ENCODE measurements at places on chromosomes 13 and 19.

DNA sequence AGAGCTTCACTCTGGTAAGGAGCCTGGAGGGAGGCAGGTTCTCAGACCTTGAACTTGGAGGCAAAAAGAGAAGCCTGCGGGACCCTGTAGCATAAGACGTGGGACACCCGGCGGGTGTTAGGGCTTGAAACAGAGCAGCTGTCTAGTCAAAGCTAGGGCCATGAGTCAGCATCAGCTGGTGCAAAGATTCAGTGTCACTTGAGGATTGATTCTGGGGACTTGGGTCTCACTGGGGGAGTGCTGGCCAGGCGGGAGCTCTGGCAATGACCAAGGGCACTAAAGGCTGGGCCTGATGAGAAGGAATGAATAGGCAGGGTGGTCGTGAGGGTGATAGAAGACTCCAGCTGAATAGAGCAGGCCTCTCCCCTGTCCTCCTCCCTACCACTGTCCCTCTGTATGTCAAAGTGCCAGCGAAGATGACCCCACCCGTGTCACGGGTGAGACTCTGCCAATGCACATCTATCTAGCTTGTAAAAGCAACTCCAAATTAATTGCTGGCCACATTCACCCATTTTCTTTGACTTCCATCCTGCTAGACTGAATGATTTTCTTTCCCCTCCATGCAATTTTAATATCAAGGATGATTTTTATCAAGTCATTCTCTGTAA lies 97.1 kb downstream of the MBNL2 start:
- DNase-seq = no peak

GRCh38 chr19:21851596-21852345 lies 15.8 kb upstream of the ZNF43 start:
- DNase-seq = no peak

- peak; percentile 16 for DNase-seq
Measured at GRCh38 chr19:38898788-38899446, 501 bp downstream of the SIRT2 start.

DNA sequence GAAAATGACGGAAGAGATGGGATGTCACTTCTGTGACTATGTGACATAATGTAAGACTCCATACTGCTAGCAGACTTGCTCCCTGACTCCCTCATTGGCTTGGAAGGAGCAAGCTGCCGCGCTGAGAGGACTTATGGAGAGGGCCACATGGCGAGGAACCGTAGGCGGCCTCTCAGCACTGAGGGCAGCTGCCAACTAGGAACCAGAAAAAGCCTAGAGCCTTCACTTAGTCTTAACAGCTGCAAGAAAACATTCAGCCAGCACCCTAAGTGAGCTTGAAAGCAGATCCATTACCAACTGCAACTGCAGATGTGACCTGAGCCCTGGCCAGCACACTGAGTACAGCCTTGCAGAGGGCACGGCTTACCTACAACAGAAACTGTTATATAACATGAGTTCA lies 33.9 kb downstream of the USP12 start:
- no peak for DNase-seq

- peak; percentile 86 for DNase-seq
Measured at GRCh38 chr19:48835734-48836088, 580 bp downstream of the HSD17B14 start.

GRCh38 chr13:21938168-21938567 lies 267.3 kb downstream of the FGF9 start:
- DNase-seq = no peak

DNA sequence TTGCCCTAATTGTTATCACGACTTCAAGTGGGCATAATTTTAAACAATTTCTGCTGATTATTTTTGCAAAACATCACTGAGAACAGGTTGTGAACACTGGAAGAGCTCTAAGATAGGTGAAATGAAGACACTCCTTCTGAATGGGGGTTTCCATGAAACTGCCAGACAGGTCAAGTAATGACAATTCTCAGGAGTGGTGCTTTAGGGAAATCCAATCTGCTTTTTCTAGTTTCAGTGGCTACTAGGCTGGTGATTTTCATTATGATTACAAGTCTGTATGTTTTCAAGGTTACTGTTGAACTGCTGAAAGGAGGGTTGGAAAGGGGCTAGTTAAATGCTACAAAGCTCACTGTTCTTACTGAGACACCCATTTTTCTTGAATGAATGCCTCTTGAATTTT lies 1724.2 kb downstream of the PCDH9 start:
- DNase-seq = no peak

GRCh38 chr13:74006666-74007065 lies 127.5 kb downstream of the KLF12 start:
- DNase-seq = no peak

- no peak for DNase-seq
Measured at GRCh38 chr13:110358381-110358780, 51.3 kb downstream of the COL4A2 start.

DNA sequence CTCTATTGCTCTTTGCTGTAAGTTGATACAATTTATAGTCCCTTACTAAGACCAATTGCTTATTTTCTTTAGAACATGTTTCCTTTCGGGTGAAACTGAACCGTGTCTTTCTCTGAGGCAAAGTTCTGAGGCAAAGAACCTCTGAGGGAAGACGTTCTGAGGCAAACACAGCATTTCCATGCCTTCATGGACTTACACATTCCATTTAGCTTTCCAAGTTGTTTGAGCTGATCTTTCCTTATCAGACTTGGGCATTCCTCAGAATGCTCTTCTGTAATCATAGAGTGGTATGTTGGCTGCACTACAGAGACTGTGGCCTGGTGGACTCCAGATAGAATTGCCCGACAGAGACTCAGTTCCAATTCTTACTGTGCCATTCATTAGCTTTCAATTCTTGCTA lies 579.1 kb downstream of the KCTD12 start:
- DNase-seq = no peak

GRCh38 chr13:76868371-76868770 lies 17.8 kb downstream of the KCTD12 start:
- no peak for DNase-seq

- no peak for DNase-seq
Measured at GRCh38 chr13:20231839-20232555, at the start of gene GJB6. Gene GJB6, minus strand, starts transcription at chr13:20232319. Its CDS starts 8,839 bp downstream, at chr13:20223480.

- DNase-seq = peak; percentile 15
Measured at GRCh38 chr13:97344265-97345175, 89.4 kb upstream of the RAP2A start.

DNA sequence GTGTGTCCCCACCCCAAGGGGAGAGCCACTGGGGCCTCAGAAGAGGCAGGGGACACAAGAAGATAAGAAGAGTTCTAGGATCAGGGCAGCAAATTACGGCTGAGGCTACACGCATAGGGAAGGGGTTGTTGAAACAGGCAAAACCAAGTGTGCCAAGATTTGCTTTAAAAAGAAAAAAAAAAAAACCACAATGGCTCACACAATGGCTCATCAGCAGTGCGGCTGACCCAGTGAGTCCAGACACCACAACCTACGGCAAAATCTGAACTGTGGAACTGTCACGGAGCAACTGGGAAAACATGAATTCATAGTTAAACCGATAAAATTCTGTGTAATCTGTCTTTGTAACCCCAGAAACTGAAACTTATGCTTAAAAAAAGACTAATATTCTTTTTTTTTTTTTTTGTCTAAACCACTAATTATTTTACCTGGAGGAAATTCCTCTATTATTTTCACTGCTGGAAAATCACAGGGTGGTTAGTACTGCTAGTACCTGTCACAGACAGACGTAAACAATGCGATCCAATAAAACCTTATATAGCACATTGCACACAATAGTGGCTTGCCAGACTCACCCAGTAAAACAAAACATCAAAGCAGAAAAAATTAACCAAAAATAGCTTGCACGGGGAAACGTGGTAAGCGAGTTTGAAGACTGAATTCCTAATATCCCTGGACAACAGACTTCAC lies 325.4 kb upstream of the TSHZ3 start:
- peak; percentile 58 for DNase-seq
